ENCODE measurements at places on chromosomes 5 and 9.
A peak's percentile ranks its signal among the peaks of the same experiment; 100 is the strongest.

GRCh38 chr5:154714266-154714986 is 40.8 kb upstream of the LARP1 start:
- DNase-seq = no peak

DNA sequence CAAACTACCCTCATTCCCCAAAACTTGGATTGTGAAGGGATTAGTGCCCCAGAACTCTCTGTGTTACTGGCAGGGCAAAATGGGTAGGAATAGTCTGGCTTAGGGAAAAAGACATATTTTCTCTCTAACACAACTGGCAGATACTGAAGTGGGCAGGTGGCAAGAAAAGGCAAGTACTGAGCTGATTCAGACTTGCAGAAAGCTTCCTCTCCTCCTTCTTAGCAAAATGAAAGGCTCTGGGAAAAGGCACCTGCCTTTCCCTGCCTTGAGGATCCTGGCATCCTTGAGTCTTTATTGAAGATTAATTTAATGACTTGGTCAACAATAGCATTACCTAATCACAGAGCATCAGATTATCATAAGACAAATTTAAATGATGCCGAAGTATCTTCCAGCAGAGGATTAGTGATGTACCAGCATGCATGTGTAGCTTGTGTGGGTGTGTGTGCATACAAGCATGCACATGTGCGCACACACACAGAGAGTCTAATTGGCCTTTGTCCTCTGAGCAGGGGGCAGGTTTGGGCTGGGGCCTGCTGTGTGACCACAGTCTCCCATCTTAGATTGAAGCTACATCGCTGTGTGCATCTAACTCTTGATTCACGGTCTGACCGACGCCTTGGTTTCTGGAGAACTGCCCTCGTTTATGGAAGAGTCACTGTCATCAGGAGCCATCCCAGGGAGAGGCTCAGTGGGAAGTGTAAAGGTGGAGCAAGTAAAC is 294.8 kb downstream of the AOPEP start:
- no peak for DNase-seq

GRCh38 chr5:170404398-170404797 is 15.2 kb upstream of the KCNMB1 start:
- no peak for DNase-seq

DNA sequence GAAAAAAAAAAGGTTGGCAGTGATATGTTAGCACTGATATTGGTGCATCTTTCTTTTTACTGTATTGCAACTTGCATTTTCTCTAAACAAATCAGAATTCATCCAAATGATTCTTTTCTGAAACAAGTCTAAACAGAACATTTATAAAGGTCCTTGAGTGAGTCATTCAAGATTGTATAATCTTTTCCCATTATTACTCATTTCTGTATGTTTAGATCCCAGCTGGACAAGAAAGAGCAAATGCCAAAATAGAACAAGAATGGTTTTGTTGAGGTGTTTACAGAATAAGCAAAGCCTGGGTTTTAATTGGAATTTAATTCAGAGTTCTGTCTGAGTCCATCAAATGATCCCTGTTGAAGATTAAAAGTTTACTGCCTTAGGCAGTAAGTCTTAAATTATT is 112.3 kb downstream of the VCAN start:
- DNase-seq = peak; percentile 12

DNA sequence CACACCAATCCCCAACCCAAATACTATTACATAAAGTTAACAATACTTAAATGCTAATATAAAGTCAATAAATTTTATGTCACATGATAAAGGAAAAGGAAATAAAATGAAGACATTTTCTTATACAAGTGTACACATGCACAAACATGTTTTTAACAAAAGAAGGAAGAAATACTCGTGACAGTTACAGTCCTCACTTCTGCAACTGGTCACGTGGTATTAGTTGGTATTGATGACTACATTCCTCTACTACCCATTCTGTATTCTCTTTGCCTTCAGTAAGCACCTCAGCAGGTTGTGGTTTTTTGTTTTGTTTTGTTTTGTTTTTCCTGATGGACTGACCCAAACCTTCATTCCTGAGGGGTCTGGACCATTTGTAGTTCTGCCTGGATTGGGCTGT is 176.9 kb upstream of the CCNH start:
- no peak for DNase-seq

GRCh38 chr5:23626961-23627360 is 119.6 kb downstream of the PRDM9 start:
- DNase-seq = no peak
